ENCODE measurements at places on chromosomes 4 and X. TPM values are rescaled to one million over a fixed set of nuclear protein-coding genes. Genes with fewer than 3 reads are reported as not detected.

The ENPP6 gene
- 0.01 TPM for polyA plus RNA-seq

The PPP4R3C gene
- polyA plus RNA-seq: not detected

The TEC gene
- 2.0 TPM for polyA plus RNA-seq

The TLR6 gene
- polyA plus RNA-seq: 10.0 TPM

DNA sequence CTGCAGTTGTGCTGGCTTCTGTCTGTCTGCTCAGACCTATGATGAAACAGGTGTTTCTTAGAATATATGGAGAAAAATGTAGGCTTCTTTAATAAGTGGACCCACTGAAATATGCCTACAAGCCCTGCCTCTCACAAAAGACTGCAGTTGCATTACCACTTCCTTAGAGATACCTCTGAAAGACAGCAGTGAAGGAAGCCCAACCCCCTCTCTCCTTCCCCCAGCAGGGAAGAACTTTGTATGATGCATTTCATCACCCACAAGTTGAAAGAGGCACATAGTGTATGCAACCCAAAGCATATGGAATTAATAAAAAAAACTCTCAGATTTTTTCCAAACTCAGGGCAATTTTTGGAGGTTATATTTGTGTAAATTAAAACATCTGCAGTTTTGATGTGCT lies 916.7 kb downstream of the TECRL start:
- no peak overlapping the region for H3K4me3 ChIP-seq
- H3K4me1 ChIP-seq: no peaks in the 10 kb centered on the region
- no peaks in the 10 kb centered on the region for H3K27me3 ChIP-seq
- no peak overlapping the region for H3K27ac ChIP-seq
- DNase-seq: no peak

- H3K4me1 ChIP-seq: peaks cover 41% of the 10 kb centered on the region
- peak; percentile 16 for DNase-seq
- no peak overlapping the region for H3K4me3 ChIP-seq
- peaks cover 82% of the 10 kb centered on the region for H3K27me3 ChIP-seq
Observed at GRCh38 chr4:174211622-174212044, 71.8 kb downstream of the FBXO8 start.

- DNase-seq: no peak
- H3K36me3 ChIP-seq: no peaks in the 10 kb centered on the region
- no peaks in the 10 kb centered on the region for H3K4me1 ChIP-seq
- no peak overlapping the region for H3K4me3 ChIP-seq
- no peak overlapping the region for H3K27ac ChIP-seq
Observed at GRCh38 chr4:33407496-33407895, 2687.3 kb downstream of the PCDH7 start.

- H3K36me3 ChIP-seq: no peaks in the 10 kb centered on the region
- no peak for DNase-seq
- peaks cover 23% of the 10 kb centered on the region for H3K4me1 ChIP-seq
- H3K4me3 ChIP-seq: peak overlapping the region; percentile 98
- H3K27me3 ChIP-seq: no peaks in the 10 kb centered on the region
Observed at GRCh38 chr4:139083607-139083955, 68.0 kb downstream of the NOCT start.

GRCh38 chr4:4572821-4573220 lies 31.0 kb upstream of the STX18 start:
- no peak for DNase-seq
- peaks cover 12% of the 10 kb centered on the region for H3K4me1 ChIP-seq
- H3K4me3 ChIP-seq: no peak overlapping the region
- no peak overlapping the region for H3K27ac ChIP-seq
- H3K27me3 ChIP-seq: no peaks in the 10 kb centered on the region
- H3K36me3 ChIP-seq: no peaks in the 10 kb centered on the region

GRCh38 chr4:32215277-32215676 lies 1495.1 kb downstream of the PCDH7 start:
- H3K4me3 ChIP-seq: no peak overlapping the region
- H3K27me3 ChIP-seq: no peaks in the 10 kb centered on the region
- H3K27ac ChIP-seq: no peak overlapping the region

- peak overlapping the region; percentile 8 for H3K27ac ChIP-seq
- H3K36me3 ChIP-seq: peaks cover 39% of the 10 kb centered on the region
- no peak for DNase-seq
- H3K4me3 ChIP-seq: no peak overlapping the region
- H3K27me3 ChIP-seq: no peaks in the 10 kb centered on the region
- peaks cover 93% of the 10 kb centered on the region for H3K4me1 ChIP-seq
Observed at GRCh38 chr4:2858451-2859217, 15.0 kb downstream of the ADD1 start.

- DNase-seq: no peak
- H3K4me3 ChIP-seq: no peak overlapping the region
- no peaks in the 10 kb centered on the region for H3K4me1 ChIP-seq
- no peaks in the 10 kb centered on the region for H3K27me3 ChIP-seq
- no peak overlapping the region for H3K27ac ChIP-seq
- no peaks in the 10 kb centered on the region for H3K36me3 ChIP-seq
Observed at GRCh38 chrX:55118574-55118973, 29.8 kb downstream of the PAGE2 start.

- H3K4me1 ChIP-seq: no peaks in the 10 kb centered on the region
- no peaks in the 10 kb centered on the region for H3K36me3 ChIP-seq
- H3K27me3 ChIP-seq: peaks cover 65% of the 10 kb centered on the region
- H3K4me3 ChIP-seq: no peak overlapping the region
- no peak overlapping the region for H3K27ac ChIP-seq
Observed at GRCh38 chrX:636981-637659, 6.5 kb downstream of the SHOX start.

GRCh38 chrX:87434618-87435017 lies 83.0 kb upstream of the KLHL4 start:
- no peak overlapping the region for H3K4me3 ChIP-seq
- H3K27ac ChIP-seq: no peak overlapping the region
- no peaks in the 10 kb centered on the region for H3K4me1 ChIP-seq
- no peaks in the 10 kb centered on the region for H3K27me3 ChIP-seq

DNA sequence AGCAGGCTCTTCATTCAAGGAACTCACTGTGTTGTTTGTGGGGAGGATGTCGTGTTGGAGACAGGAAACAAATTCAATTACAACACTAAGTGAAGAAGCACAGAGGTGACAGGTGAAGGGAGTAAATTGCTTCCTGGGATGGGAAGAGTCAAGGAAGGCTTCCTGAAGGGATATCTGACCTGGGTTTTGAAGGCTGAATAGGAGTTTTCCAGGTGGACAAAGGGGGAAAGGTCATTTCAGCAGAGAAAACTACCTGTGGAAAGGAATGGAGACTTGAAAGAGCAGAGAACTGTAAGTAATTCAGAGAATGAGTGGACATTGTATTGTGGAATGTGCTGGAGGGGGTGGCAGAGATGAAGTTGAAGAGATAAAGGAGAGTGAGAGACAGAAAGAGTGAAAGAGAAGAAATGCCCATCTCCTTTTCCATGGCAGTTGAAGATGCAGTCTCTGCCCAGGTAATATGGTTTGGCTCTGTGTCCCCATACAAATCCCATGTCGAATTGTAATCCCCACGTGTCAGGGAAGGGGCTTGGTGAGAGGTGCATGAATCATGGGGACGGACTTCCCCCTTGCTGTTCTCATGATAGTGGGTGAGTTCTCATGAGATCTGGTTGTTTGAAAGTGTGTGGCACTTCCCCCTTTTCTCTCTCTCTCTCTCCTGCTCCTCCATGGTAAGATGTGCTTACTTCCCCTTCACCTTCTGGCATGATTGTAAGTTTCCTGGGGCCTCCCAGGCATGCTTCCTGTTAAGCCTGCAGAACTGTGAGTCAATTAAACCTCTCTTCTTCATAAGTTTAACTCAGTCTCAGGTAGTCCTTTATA lies 205.7 kb upstream of the BCOR start:
- no peak overlapping the region for H3K27ac ChIP-seq
- H3K36me3 ChIP-seq: no peaks in the 10 kb centered on the region
- peak; percentile 29 for DNase-seq
- H3K4me1 ChIP-seq: peaks cover 15% of the 10 kb centered on the region
- H3K27me3 ChIP-seq: no peaks in the 10 kb centered on the region

GRCh38 chr4:138734746-138735145 lies 280.8 kb upstream of the NOCT start:
- no peaks in the 10 kb centered on the region for H3K27me3 ChIP-seq
- H3K27ac ChIP-seq: no peak overlapping the region

DNA sequence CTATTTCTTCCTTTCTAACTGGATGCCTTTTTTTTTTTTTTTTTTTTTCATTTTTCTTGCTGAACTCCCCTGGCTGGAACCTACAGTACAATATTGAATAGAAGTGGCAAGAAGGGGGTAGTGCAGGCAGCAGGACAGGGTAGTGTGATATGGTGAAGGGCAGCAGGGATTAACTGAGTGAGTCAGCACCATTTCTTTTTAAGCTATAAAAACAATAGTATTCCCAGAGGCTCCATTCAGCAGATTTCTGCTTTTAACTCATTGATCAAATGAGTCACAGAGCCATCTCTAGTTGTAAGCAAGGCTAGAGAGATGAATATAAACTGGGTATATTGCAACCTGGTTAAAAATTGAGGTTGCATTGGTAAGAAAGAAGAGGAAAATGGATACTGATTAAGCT lies 53.6 kb upstream of the SETD7 start:
- no peak overlapping the region for H3K27ac ChIP-seq
- H3K36me3 ChIP-seq: no peaks in the 10 kb centered on the region
- no peaks in the 10 kb centered on the region for H3K27me3 ChIP-seq
- peaks cover 10% of the 10 kb centered on the region for H3K4me1 ChIP-seq
- no peak for DNase-seq

- no peaks in the 10 kb centered on the region for H3K27me3 ChIP-seq
- DNase-seq: no peak
- H3K4me3 ChIP-seq: no peak overlapping the region
- H3K36me3 ChIP-seq: no peaks in the 10 kb centered on the region
Observed at GRCh38 chrX:88325634-88326033, 421.4 kb upstream of the CPXCR1 start.

DNA sequence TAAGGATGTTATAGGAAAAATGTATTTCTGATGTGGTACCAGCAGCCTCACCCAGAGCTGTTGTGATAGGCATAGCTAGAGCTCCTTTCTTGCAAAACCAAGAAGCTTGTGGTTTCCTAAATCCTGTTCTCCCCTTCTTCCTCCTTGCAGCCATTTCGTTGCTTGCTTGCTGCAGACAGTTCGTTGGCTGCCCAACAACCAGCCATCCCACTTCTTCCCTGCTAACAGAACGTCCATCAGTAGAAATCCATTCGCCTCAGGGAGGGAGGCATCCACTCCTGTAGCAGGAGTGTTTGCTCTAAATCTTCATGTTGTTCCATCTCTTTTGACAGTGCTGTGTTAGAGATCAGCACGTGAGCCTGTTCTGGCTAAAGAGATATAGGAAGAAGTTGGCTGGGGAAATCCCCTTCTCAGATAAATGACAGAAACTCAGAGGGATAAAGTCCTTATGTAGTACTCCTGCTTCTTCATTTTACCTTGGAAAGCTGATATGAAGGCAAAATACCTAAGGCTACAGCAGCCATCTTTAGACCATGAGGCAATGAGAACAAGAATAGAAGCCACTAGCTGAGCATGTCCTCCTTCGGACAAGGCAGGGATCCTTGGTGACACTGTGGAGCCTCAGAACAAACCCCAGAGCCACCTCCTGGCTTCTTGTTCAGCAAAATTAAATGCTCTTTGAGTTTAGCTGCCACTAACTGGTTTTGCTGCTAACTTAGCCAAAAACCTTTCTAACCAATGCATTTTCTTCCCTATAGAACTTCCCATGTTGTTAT lies 68.4 kb upstream of the RELL1 start:
- peak overlapping the region; percentile 61 for H3K4me3 ChIP-seq
- H3K27ac ChIP-seq: no peak overlapping the region
- no peaks in the 10 kb centered on the region for H3K36me3 ChIP-seq
- peaks cover 47% of the 10 kb centered on the region for H3K4me1 ChIP-seq
- no peaks in the 10 kb centered on the region for H3K27me3 ChIP-seq

DNA sequence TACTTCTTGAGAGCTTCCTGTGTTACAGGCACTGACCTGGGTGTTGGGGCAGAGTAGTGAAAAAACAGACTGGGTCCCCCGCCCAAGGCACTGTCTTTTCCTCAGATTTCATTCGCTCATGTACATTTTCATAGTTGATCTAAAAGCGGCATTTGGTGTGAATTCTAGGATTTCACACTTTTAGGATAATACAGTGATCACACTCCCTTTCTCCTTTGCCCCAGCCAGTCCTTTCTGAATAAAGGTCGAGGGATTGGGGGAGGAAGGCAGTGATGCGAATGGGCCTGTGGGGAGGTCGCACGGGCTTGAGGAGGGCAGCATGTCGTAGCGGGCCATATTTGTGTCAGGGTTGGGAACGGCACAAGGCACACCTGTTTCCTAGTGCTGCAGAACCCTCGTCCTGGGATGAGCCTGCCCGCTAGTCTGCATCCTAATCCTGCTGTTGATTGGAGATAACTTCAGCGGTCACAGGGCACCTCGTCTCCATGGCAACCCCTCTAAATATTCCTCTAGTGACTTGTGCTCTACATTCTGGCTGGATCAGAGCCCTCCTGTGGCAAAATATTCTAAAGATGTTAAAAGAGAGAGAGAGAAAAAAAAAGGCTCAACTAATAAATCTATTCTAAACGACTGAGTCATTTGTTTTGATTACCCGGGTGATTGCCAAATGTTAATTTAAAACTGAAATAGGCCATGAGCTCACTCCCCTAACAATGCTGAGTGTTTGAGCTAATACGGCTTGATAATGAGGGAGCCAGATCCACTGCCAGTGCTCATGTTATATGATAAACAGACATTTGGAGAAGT lies 21.8 kb downstream of the FHL1 start:
- DNase-seq: no peak

DNA sequence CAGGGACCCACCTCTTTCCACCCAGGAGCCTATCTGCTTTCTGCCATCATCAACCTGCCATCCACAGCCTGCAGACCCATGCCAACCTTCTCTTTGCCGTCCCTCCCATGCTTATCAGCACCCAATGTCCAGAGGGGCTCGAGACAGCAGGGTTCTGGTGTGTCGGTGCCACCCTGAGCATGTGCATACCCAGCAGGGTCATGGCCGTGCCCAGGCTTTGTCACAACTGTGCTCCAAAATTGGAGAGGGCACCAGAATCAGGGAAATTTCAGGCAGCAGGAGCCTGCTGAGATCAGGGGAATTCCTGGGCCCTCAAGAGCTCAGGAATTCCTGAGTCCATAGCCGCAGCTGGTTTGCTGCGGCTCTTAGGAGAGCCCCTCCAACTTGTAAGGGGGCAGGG lies 330.6 kb downstream of the CCSER1 start:
- no peak for DNase-seq
- H3K36me3 ChIP-seq: peaks cover 3% of the 10 kb centered on the region
- H3K4me1 ChIP-seq: no peaks in the 10 kb centered on the region
- no peak overlapping the region for H3K27ac ChIP-seq

DNA sequence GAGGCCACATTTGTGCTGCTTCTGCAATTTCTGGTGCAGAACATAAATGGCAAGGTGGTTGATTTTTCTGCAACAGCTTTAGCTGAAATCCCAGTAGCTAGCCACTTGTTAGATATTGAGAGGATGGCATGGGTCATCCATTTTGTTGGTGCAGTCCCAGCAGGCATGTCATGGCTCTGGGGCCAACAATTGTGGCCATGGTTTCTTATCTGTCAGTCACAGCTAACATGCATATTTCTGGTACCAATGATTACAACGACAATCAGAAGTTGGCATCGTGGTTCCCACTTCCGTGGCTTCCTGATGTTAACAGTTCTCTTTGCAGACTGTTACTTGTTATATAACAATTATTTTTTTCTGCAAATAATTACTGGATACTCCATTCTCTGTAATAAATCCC lies 42.8 kb upstream of the PRKG2 start:
- no peaks in the 10 kb centered on the region for H3K36me3 ChIP-seq
- DNase-seq: no peak
- no peak overlapping the region for H3K27ac ChIP-seq
- no peaks in the 10 kb centered on the region for H3K27me3 ChIP-seq

- H3K27ac ChIP-seq: no peak overlapping the region
- H3K4me3 ChIP-seq: no peak overlapping the region
- DNase-seq: no peak
Observed at GRCh38 chr4:79201971-79202370, 123.9 kb downstream of the NAA11 start.

All from B cell (primary cell).